ENCODE measurements at places on chromosomes 11 and 22.
A peak's percentile ranks its signal among the peaks of the same experiment; 100 is the strongest.

DNA sequence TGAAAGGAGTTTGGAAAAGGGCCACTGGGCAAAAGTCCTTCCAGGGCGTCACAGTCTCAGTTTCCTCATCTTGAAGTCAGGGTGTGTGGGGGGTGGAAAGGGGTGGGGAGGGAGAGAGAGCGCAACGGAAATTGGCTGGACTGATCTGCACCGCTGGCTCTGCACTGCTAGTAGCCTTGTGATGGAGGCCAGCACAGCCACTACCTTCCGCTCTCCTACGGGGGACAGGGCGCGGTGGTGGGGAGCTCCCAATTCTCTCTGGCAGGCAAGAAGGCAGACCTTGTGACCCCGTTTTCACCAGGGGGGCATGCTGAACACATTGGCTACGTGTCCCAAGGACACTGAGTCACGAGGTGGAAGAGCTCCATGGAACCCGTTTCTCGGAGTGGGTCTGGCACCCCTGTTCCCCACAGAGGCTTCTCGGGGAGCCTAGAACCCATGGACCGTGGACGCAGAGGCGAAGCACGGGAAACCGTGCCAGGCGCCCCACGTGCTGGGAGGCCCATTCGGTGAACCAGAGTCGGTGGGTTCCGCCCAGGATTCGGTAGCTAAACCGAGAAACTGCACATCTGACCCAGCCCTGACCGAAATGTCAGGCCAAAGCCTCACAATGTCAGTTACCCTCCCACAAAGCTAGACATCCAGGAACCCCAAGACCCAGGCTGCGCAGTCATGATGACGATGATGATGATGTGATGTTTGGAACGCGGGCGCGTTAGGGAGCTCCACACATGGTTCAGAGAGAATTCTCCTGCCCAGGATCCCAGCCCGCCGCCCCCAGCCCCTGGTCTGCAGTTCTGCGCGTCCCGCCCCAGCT lies 28.3 kb upstream of the WNT11 start:
- DNase-seq, result peak; percentile 69

DNA sequence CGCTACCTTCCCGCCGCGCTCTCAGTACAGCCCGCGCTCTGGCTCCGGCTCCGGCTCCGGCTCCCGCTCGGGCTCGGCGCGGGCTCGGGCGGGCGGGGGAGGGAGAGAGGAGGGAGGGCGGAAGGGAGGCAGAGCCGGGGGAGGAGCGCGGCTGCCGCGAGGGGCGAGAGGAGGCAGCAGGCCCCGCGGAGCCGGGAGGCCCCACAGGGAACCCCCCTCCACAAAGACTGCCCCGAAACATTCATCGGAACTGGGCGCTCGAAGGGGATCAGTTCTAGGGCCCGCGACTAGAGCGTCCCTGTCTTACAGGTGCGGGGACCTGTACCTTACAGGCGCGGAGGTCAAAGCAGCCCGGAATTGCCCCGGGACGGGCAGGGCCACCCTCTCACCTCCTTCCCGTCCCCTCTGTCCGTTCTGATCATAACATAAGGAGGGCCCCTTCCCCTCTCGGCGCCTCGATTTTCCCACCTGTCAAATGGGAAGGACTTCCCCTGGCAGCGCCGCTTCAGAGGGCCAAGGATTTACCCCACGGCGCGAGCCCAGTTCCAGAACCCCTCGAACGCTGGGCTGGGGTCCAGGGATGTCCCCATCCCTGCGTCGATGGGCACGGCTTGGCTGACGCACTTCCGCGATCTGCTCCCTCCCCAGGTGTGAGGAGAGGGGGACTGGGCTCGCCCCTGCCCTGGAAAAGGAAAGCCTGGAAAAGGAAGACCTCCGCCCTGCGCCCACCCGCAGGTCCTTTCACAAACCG lies at the start of gene SHISA8:
Gene SHISA8 (minus strand): TSS at position 40 of the 751 bp plus-strand sequence. CDS start 407 bp downstream, outside the sequence.
- DNase-seq, result no peak

GRCh38 chr11:100221791-100222190 lies 465.3 kb upstream of the ARHGAP42 start:
- no peak for DNase-seq

GRCh38 chr11:7673724-7674434 lies 579 bp upstream of the CYB5R2 start:
- peak; percentile 27 for DNase-seq

GRCh38 chr11:17763703-17764102 lies 29.1 kb downstream of the KCNC1 start:
- no peak for DNase-seq

DNA sequence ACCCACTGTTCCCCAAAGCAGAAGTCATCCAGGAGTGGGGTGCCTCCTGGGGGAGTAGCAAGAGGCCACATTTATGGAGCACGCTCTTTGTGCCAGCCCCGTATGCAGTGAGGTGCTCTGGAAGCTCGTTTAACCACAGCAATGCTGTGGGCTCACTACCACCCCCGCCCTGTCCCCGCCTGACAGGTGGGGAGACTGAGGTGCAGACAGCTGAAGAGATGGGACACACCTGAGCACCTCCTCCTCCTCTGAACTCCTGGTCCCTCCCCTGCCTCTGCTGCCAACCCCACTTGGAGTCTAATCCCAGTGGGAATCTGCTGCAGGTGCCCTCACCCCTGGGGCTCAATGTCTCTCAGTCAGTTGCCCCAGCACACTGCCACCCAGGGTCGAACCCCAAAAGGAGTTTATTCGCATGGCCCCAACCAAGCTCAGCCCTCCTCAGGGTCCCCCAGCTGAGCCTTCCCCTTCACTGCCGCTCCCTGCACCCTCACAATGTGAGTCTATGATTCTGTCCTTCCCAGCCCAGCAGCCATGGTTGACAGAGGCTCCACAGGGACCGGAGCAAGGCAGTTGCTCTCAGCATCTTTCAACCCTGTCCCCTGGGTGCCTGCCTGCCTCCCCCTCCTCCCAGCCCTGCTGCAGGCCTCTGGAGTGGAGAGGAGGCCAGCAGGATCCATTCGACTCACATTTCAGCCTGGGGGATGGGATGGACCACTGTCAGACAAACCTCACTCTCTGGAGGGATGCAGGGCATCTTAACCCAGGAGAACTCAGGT lies 13.3 kb upstream of the BCR start:
- no peak for DNase-seq

GRCh38 chr22:18044548-18045271 lies 20.3 kb upstream of the MICAL3 start:
- no peak for DNase-seq

- DNase-seq, result no peak
Measured at GRCh38 chr22:48180631-48181030, 1418.2 kb downstream of the TBC1D22A start.

DNA sequence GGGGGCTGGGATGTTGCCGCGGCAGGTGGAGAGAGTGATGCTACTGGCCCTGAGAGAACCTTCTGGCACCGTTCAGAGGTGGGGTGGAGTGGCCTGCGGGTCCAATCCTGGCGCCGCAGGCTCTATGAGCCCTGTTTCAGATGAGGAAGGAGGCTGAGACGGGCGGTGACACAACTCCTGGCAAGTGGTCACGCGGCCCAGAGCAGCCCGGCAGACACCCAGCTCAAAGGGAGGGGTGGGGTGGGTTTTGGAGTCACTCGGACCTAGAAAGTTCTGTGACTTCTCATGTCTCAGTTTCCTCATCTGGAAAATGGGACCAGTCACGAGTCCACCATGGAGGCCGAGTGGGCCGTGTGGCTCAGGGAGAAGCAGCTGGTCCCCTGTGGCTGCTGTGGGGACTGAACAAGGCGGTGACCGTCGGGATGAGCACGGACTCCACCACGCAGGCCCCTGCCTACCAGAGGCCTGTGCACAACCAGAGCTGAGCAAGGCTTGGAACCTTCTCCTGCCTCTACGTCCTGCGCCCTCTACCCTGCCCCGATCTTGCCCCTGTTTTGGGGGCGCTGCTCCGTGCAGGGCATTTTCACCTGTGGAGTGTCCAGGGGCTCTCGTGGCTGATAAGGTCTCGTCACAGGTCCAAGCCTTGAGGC lies 3.7 kb downstream of the TSPO start:
- peak; percentile 81 for DNase-seq

- no peak for DNase-seq
Measured at GRCh38 chr11:21866781-21867180, 326.1 kb upstream of the ANO5 start.

- DNase-seq, result no peak
Measured at GRCh38 chr11:45108070-45109064, 38.1 kb upstream of the PRDM11 start.

DNA sequence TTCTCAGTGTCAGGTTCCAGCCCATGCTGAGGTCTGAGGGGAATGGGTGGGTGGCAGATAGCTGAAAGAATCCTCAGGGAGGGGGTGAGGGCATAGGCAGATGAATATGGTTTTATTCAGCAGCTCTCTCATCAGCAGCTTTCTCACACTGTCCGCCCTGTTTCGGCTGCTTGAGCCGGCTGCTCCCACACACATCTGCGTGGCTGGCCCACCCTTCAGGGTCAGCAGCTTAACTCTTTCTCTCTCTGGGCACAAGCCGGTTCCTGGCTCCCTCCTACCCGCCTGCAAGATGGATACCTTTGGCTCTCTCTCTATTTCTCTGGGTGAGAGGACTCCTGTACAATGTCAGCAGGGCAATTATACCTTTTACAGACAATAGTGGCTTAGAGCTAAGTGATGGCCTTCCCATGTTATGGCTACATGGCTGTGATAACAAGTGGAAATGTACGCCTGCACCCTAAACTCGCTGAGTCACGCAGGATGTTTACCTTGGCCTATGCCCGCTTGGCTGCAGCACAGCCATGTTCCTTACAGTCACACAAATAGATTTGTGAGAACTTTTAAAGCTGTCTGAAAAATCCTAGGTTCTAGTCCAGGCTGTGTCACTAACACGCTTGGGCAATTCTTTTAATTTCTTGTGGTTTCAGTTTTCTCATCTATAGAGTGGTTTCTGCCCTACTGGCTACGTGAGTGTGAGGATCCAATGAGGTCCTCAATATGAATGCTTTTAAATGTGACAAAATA lies 4.1 kb downstream of the MMP20 start:
- DNase-seq, result no peak

DNA sequence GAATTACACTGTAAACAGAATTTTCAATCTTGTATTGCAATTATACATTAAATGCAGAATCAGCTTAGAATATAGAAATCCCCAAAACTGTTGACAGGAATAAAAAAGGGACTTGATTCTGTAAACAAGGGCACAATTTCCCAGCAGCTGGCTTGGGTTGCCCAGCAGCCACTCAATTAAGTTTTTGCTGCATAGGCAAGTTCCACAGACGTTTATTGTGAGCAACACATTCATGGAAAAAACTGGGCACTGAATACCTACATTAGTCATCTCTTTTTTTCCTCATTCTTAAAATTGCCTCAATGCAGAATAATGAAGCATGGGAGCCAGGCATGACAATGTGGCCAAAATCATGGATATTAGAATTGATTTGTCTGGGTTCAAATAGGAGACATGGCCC lies 421.8 kb upstream of the ANO5 start:
- DNase-seq, result no peak

DNA sequence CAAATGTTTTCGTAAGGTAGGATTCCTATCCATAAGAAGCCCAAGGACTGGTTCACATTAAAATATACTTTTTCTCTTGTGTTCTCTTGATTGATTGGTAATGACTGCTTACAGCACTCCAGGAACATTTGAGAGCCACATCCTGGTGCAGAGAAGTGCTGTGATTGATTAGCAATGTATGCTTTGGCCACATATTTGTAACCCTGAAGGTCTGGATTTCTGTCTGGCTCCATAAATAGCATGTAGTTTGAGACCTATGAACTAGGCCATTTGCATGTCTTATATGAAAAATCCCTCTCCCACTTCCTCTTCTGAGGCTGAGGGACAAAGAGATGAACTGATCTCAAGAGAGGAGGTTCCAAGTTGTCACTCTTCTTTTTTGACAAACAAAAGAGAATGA lies 49.3 kb upstream of the CD44 start:
- DNase-seq, result peak; percentile 70

DNA sequence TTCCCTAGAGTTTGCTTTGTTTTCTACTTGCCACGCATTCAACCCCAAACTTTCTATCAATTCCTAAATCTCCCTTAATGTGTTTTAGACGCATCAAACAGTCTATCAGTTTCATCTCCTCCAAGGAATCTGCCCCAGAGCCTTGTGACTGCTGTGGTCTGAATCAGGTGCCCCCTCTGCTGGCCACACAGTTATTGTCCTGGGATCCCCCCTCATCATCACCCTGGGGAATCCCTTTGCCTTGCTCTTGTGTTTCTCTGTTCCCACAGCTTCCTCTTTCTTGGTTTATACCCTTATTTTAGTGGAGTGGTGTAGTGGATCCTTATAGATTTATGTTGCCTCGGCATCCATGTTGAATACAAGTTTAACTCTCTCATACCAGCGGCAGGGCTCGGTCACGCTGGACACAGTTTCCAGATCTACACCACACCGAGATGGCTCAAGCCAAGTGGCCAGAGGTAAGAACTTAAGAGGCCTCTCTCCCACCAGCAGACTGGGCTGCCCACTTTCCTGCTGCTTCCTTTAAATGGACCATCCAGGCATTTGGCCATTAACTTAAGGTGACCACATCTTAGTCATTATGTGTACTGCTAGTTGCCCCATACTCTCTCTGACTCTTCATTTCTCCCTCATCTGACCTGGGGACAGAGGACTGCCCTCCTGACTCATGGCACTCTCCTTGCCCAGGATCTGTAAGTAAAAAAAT lies 8.2 kb downstream of the UPB1 start:
- DNase-seq, result peak; percentile 94

DNA sequence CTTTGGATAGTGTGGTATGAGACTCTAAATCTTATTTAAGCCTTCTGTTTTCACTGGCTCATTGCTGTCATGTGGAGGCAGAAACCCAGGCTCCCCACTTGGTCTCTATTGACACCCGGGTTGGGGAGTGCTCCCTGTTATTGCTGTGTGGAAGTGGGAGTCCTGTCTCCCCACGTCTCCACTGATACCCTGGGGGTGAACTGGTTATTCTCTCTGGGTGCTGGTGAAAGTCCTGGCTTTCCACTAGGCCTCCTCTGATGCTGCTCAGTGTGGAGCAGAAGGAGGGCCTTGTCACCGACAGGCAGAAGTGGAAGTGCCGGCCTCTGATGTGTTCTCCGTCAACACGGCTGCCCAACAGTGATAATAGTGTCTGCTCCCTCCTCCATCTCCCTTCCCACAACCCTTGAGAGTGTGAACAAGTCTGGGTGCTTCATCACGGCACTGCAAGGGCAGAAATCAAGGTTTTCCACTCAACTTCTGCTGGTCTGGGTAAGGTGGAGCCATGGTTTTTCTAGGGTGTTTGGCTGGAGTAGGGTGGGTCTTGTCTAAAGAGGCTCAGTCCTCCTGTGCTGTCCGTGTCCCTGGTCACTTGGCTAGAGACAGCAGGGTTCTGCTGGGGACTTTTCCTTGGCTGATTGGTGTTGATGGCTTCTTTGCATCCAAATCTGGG lies 240.7 kb upstream of the B3GAT1 start:
- DNase-seq, result no peak

- DNase-seq, result no peak
Measured at GRCh38 chr11:64472593-64473455, 113.9 kb downstream of the RPS6KA4 start.

GRCh38 chr11:10693509-10694081 lies at the start of gene IRAG1:
TSS of gene IRAG1 (minus strand) at chr11:10693755. CDS start at chr11:10693602, 153 bp downstream.
- no peak for DNase-seq

- DNase-seq, result no peak
Measured at GRCh38 chr11:121656328-121657090, 203.7 kb upstream of the SORL1-AS1 start.

GRCh38 chr11:69509381-69509780 lies 27.9 kb downstream of the LINC01488 start:
- no peak for DNase-seq
